ENCODE measurements at places on chromosomes 6 and 20.

DNA sequence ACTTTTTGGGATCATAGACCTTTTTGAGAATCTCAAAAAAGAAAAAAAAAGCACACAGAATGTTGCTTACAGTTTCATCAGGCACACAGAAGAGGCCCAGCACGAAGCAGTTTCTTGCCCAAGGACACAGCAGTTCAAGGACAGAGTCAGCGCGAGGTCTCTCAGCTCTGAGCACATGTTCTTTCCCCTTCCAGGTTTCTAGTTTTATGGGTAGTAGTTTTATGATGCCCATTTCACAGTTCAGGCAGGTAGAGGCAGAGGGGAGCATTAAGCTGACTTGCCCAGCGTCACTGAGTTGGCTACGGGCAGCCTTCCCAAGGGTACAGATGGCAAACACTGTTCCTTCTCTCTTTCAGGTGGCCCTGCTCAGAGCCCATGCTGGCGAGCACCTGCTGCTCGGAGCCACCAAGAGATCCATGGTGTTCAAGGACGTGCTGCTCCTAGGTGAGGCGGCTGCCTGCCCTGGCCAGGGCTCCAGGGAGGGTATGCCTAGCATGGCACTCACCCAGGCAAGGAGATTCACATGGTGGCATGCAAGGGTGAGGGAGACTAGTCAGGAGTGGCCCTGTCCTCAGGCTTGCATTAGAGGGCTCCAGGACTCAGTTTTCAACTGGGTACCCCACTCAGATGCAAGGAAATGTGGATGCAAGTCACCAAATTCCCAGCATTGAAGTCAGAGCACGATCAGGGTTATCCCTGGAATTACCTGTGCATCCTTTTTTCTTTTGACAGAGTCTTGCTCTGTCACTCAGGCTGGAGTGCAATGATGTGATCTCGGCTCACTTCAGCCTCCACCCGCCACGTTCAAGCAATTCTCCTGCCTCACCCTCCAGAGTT, 57.4 kb upstream of the TTPAL start:
- DNase-seq, result no peak

DNA sequence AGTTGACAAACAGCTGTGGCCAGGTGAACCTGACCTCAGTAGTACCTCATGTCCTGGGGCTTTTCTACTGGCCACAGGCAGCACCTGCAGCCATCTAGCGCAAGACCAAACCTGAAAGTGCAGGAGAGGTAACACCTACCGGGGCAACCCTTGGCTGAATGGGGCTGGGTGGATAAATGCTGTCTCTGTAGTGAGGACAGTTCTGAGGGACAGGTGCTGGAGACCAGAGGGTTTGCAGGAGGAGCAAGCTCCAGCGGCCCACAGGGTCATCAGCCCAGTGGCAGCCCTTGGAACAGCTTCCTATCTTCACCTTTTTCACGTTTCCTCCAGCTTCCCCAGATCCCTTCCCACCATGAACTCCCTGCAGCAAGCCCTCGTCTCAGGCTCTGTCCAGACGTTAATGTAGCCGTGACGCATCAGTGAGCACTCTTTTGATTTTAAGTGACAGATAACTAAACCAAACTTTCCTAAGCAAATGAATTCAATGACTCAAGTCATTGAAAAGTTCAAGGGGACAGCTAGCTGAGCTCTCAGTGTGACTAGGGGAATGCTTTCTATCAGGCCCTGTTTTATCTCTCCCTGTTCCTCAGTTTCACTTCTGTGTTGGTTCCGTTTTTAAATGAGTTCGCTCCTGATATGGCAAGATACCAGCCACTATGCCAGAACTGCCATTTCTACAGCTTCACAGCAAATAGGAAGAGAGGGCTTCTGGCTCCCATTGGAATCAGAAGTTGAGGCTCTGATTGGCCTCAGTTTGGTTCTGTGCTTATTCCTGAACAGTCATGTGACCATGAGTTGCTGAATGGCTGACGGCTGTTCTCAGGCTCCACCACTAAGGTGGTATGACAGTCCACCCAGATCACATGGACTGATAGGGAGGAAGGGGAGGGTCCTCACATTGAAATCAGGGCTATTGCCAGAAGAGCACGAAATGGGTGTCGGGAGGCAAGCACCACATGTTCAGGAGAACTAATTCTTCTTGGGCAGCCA, 12.1 kb upstream of the PFDN4 start:
- no peak for DNase-seq

DNA sequence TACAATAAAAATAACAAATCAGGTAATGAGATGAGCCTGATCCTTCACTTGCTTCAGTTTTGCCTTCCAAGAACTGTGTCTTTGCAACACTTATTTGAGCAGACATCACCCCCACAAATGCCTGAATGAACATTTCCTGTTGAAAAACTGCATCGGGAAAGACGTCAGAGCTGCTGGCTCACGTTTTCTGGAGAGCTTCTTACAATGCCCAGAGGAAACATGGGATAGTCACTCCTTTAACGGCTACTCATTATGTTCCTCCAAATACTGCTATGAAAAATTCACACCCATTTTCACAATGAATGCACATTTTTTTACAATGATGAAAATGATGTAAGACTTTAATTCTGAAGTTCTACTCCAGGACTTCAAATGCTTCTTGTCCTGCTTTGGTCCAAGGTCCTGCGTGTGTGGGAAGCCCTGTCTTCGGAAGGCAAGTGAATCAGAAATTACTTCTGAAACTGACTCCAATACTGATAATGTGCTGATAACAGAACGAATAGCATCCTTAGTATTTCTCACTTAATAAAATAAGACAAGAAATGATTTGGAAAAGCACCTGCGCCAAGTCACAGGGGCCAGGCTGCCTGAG, 238.0 kb downstream of the ANKRD60 start:
- no peak for DNase-seq

GRCh38 chr6:38305995-38306681, 333.6 kb downstream of the BTBD9 start:
- DNase-seq, result no peak

- DNase-seq, result no peak
Observed at GRCh38 chr6:35161776-35162607, 20.9 kb upstream of the TCP11 start.

DNA sequence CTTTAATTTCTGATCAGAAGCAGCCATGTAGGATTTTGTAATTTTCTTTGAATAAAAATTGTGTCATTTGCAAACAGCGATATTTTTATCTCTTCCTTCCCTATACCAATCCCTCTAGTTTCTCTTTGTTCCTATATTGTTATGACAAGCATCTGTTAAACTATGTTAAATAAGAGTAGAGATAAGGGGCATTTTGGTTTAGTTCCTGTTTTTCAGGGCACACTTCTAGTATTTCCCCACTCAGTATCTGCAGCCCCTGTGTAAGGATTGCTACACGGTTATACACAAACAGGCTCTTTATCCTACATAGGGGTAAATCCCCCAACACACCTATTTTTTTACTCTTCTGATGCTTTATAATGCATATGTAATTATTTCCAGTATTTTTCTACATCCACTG, 42.1 kb downstream of the TRERF1 start:
- no peak for DNase-seq

DNA sequence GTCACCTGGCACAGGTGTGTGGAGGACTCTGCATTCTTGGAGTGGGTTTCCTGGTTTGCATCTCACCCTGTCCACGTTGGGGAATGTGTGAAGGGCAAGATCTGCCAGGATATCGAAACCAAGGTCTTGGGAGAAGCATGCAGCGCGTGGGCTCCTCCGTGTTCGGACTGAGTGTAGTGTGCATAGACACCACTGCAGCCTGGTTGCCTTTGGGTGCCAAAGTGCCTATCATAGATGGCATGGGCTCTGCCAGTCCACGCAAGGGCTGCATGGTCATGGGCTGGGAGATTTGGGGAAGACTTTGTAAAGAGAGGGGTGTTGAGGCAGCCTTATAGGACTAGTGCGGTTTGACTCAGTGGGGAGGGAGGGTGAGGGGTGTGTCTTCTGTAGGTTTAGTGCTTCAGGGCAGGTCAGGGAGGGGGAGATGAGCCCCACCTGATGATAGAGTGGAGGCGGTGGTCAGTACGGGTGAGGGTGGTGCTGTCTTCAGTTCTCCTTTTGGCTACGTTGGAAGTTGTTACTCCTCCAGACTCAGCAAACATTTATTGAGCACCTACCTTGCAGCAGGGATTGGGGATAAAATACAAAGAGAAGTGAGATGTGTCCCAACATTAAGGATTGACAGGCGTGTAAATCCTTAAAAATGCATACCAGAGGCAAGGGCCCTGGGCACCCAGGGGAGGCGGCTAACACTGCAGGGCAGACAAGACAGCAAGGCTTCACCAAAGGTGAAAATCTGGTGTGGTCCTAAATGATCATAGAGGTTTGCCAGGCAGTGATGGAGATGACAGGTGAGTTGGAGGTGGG, 28.3 kb downstream of the DUSP22 start:
- no peak for DNase-seq

- no peak for DNase-seq
Observed at GRCh38 chr6:101926149-101926925, 532.8 kb downstream of the GRIK2 start.

- no peak for DNase-seq
Observed at GRCh38 chr6:69594405-69594804, 202.4 kb downstream of the LMBRD1 start.

DNA sequence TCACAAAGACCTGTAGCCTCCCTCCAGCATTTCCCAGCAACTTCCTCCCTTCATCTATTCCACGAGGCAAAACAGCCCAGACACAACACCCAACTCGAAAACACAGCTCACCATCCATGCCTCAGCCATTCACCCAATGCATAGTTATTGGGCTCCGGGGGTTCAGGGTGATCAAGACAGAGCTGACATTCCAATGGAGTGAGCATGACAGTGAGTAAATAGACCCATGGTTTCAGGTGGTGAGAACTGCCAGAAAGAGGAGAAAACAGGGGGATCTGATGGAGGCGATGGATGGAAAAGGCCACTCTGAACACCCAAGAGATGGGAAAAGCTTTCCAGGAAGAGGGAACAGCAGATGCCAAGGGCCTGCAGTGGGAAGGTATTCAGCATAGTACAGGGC, 5.9 kb downstream of the CASS4 start:
- DNase-seq, result no peak

GRCh38 chr20:2902291-2902690, 29.0 kb downstream of the PTPRA start:
- DNase-seq, result no peak

GRCh38 chr6:46103441-46104115, 26.2 kb upstream of the ENPP4 start:
- no peak for DNase-seq

- DNase-seq, result no peak
Observed at GRCh38 chr6:4907602-4908001, 96.2 kb downstream of the RPP40 start.

DNA sequence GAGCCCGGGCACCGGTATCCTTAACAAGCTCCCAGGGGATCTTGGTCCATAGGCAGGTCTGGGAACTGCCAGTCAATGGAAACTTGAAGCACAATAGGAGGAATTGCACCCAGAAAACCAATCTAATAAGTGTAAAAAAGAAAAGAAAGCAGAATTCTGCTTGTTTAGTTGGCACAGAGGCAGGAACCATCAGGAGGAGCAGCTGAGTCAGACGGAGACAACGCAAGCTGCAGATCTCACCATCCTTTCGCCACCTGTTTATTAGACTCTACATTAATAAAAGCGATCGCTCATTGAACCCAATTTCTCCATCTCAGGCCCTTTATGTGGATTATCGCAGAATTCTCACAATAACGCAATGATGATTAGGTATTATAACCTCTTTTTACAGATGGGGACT, 9.8 kb downstream of the ZFP64 start:
- DNase-seq, result no peak

DNA sequence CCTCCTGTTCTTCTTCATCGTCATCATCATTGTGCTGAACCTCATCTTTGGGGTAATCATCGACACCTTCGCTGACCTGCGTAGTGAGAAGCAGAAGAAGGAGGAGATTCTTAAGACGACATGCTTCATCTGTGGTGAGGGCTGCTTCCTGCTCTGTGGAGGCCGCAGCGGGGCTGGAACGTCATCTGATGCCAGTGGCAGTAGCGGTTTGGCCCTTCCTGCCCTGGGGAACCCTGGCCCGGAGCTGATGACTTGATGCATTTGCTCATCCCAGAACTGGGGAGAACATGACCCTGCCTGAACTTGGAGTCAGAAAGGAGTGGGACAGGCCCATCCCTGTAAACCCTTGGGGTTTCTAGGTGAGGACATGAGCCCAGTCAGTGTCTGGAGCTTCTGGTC, 18.7 kb downstream of the UQCC2 start:
- peak; percentile 65 for DNase-seq

DNA sequence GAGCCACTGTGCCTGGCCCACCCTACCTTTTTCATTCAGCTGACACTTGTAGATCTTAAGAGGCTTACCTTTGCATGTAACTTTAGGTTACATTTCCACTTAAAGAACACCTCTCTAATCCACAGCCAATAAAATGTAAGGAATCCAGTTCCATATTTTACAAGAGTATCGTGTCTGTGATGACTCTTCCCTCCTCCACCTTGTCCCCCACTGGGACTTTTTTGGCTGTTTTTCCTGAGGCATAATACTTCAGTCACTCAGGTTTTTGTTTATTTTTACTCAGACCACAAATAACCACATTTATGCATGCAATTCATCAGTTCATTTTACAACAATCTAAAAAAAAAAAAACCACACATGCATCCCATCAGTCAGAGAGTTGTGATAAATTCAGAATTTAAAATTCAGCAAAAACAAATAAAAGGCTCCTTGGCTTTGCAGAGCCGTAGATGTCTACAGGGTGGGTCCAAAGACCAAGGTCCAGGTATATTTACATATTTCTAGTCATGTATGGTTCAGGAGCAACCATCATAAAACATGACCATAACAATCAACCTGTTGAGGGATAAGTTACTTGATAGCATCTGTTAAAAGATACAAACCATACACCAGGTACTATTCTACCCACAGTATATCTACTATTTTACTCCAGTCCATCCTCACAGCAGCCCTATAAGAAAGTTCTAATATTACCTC, 9.9 kb downstream of the ATXN1 start:
- no peak for DNase-seq

DNA sequence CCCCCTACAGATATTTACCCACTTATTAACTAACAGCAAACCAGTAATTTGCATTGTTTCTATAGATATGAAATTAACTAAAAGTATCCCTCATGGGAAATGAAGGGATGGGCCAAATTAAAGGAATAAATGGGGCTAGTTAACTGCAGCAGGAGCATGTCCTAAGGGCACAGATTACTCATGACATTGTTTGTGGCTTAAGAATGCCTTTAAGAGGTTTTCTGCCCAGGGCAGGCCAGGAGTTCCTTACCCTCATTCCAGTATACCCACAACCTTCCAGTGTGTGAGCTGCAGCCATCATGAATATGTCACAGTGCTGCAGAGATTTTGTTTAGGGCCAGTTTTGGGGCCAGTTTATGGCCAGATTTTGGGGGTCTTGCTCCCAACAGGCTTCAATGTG, 1101.9 kb downstream of the PRIM2 start:
- no peak for DNase-seq

- DNase-seq, result no peak
Observed at GRCh38 chr6:38337819-38338465, 301.8 kb downstream of the BTBD9 start.

Data from stimulated activated CD8-positive, alpha-beta memory T cell treated with anti-CD3 and anti-CD28 coated beads, Interleukin-15, amount 100 ng/mL, for 48 hours (primary cell).